ENCODE measurements at places on chromosomes 12 and 14.

DNA sequence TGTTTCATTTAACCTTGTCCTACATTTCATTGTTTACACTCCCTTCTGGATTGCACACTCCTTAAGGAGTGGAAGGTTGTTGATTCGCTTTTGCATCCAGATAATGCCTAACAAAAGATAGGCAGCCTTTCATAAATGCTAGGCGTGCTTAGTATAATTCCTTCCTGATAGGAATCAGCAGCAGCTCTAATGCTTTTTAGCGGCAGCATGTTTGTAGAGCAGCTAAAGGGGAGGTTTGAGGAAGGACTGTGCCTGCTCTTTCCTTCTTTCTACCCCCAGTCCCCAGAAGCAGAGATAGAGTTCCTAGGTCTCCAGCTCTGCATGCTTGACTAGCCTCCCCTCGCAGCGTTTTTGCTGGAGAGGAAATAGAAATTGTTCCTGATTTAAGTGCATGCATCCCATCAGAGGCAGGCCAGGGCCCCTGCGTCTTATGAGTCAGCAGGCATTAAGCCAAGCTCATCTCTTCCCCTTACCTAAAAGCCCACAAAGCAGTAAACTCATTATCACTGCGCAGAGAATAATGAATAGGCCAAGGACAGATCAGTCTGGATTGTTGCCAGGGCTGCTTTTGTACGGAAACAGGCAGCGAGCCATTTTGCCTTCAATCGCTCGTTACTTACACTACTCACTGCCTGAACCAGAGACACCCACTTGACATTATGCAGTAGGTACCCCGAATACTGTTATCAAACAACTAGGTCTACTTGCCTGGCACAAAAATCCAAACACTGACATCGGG lies 14.0 kb upstream of the TBPL2 start:
- DNase-seq, result no peak

DNA sequence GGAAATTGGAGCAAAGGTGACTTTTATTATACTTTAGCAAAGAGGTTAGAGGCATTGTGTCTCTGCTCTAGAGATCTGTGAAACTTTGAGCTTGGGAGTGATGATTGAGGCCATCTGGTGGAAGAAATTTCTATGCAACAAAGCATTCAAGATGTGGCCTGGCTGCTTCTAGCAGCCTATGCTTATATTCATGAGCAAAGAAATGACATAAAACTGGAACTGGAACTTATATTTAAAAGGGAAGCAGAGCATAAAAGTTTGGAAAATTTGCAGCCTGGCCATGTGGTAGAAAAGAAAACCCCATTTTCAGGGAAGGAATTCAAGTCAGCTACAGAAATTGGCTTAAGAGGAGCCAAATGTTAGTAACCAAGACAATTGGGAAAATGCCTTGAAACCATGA lies 70.4 kb downstream of the SDR9C7 start:
- DNase-seq, result no peak

GRCh38 chr12:108683906-108684556 lies 47.3 kb downstream of the CORO1C start:
- DNase-seq, result no peak

DNA sequence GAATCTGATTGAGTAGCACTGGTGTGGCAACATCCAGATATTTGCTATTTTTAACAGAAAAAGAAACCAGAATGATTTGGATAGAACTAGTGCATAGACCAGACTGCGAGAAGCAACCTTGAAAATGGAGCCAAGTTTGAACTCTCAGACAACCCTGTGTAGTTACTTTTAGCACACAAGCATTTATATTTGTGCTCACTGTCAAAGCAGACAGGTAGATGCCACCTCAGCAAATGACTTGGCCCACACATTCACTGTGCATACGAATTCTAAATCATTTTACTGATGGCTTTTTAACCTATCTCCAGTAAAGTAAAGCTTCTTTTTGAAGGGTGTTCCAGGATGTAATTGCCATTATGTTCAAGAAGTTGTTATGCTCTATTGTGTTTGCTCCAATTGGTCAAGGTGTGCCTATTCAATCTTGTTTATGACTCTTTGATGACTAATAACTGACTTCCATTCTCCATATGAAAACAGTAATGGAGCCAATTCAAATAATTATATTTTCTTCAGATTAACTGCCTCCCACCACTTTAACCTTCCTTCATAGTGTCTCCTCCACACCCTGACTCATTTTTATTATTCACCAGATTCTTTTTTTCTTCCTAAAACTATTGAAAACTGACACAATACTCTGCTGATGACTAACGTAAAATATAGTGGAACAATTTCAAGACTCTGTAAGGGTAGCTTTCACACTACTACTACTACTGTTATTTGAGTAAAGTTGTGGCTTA lies 138.5 kb downstream of the CCER1 start:
- DNase-seq, result no peak

DNA sequence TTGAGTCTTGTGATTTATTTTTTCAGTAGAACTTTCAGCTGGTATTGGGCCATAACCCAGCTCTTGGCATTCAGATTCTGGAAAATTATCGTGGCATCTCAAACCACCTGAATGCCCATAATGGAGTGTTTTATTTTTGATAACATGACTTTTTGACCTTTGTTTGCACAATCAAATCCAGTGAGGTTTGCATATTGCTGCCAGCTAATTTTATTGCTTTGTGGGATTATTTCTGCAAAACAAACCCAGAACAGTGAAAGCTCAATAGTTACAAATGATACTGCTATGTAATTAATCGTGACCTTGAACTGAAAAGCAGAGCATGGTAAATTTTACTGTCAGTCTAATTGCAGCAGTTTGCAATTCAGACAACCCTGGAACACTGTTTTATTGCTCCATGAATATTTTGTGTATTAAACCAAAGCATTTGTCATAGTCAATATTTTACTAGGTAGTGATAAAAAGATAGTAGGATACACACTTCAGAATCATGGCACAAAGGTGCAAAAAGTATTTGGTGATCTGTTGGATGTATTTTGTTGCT lies 255.2 kb upstream of the NAV3 start:
- DNase-seq, result no peak

DNA sequence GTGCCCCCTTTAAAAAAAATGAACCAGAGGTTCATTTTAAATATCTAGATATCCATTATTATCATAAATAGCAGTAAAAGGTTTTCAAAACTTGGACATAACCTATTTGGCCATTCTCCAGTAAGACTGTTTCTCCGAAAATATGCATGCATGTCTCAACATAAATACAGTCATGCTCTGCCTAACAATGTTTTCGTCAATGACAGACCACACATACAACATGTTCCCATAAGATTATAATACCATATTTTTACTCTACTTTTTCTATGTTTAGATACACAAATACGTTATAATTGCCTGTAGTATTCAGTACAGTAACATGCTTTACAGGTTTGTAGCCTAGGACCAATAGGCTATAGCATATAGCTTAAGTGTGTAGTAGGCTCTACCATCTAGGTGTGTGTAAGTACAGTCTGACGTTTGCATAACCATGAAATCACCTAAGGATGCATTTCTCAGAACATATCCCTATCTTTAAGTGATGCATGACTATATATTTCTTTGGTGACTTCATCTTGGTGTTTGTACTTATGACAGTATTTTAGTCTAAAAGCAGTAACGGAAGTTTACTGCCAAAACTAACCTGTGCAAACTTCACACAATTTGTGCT lies 3.2 kb downstream of the TMEM19 start:
- DNase-seq, result no peak

- DNase-seq, result no peak
These were observed 61.8 kb downstream of the TSPAN9 start for GRCh38 chr12:3138941-3139511.

- no peak for DNase-seq
These were observed 56.2 kb downstream of the SLC15A4 start for GRCh38 chr12:128767518-128767917.

GRCh38 chr12:67892259-67893021 lies 96.8 kb upstream of the IFNG-AS1 start:
- DNase-seq, result no peak

DNA sequence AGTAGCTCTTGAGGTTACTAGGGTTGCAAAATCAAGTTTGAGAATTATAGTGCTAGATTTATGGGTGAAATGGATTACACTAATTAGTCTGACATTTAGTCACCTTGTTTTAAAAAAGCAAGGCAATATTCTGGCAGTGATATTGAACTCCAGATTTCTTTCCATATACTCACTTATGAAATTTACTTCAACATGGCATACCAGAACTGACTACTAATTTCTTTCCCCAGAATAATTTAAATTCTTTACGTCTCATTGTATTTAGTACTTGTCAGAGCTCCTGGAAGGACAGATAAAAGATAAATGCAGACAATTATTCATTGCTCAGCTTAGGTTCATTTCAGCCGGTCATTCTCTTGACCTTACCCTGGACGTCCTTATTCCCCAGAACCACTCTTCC lies 24.3 kb downstream of the EMP1 start:
- no peak for DNase-seq

DNA sequence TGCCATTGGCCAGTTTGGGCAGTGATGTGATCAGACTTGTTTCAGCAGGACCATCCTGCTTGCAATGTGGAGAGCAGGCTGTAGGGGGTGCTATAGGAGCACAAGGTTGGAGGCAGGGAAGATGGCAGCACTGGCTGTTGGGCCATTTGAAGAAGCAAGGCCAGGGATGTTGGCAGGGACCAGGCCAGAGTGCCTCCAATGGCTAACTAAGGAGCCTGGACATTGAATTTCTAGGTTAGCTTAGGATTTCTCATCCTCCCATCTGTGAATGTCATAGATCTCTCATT lies 23.5 kb downstream of the FGF23 start:
- no peak for DNase-seq

GRCh38 chr14:68099495-68100045 lies 280.0 kb downstream of the RAD51B start:
- no peak for DNase-seq

GRCh38 chr14:75969891-75970290 lies 11.9 kb downstream of the TGFB3 start:
- DNase-seq, result no peak

DNA sequence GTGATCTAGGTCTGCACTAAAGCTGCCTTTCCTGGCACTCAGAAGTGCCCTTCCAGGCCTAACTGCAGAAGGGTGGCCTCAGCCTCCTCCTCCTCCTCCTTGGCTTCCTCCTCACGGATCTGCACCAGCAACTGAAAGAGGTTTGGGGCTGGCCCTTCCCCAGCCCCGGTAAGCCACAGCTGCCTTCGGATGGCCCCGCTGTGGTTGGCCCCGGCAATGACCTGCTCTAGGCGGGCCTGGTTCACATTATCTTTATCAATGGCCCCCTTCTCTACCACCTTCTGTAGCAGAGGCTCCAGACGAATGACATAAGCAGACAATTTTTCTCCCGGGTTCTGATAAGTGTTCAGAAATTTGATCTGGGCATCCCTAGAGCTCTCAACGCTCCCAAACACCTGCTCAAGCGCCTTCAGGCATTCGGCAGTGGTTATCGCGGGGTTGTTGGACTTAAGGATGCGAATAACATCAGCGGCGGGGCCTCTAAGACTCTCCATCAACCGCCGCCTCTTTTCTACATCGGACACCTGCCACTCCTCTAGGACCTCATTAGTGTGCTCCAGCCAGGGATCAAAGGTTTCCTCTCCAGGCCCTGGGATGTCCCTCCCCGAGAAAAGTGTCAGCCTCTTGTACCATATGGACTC lies 1.5 kb downstream of the PNMA1 start:
- no peak for DNase-seq

GRCh38 chr14:99807413-99808153 lies 14.4 kb downstream of the EML1 start:
- no peak for DNase-seq

DNA sequence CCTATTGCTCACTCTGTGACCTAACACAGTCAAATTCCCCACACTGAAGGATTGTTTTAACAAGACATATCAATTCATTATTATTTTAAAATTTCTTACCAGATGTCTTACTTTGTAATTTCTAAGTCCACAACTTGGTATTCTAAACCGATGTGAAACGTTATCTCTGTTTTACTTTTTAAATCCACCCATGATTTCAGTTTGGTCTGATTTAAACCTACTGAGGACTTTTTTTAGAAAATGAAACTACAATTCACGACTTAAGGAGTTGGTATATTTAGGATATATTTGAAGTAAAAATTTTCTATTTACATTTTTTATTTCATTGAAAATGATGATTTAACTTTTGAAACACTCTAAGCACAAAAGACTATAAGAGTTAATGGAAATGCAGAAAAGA lies 35.1 kb upstream of the GRIP1 start:
- DNase-seq, result no peak

DNA sequence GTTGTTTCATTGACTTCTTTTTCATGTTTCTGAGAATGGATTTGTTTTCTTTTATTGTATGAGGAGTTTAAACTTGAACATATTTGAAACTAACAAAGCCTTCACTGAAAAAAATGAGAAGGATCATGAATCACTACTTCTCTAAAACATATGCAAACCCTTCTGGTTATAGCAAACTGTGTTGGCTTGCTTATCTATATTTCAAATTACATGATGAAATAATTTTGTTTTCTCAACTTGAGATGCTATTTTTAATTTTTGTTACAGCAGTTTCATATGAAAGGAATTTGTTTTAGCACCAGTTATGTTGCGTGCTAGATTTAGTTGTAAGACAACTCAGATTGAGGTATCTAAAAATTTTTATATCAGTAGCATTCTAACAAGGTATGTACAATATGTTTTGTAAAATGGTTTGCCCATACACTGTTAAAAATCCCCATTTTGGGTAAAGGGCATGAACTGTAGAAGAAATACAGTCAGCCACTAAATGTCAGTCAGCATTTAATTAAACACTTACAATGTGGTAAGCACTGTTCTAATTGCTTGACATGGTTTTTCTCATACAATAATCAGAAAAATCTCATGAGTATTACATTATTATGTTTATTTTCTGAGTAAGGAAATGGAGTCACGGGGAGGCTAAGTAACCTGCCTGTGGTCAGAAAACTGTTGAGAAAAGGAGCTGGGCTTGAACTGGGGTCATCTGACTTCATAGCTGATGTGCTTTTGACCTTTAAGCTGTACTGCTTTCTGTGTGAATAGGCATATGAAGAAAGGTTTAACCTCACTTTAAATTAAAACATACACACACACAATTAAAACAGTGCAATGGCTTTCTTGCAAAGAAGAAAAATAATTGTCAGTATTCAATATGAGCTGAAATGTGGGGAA lies 105.7 kb downstream of the PLEKHA5 start:
- DNase-seq, result no peak

DNA sequence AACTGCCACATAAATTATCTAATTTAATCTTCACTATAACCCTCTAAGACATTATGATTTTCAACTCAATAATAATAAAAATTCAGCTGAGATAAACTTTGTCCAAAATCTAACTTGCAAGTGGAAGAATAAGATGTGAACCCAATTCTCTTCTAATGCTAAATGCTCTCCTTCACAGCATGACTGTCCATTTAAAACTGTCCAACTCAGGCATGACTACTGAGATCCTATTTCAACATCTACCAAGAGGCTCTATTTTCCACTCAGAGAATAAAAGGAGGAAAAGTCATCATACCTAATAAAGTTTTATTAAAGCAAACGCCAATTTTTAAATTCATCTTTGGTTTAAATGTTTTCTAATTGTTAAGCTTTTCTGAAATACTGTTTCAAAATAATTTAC lies 183.6 kb downstream of the MED13L start:
- DNase-seq, result no peak

GRCh38 chr14:33958605-33959226 lies 7.8 kb upstream of the EGLN3 start:
- no peak for DNase-seq

Data from stimulated activated CD8-positive, alpha-beta memory T cell treated with anti-CD3 and anti-CD28 coated beads, Interleukin-4, amount 100 ng/mL, for 1 hour (primary cell).